Hematopoietic multipotent progenitor cell treated with erythropoietin and hydrocortisone succinate and interleukin-3 and kit ligand, for 15 days (in vitro differentiated cells): ENCODE measurements at places on chromosomes 11 and 22.
A peak's percentile ranks its signal among the peaks of the same experiment; 100 is the strongest.

- DNase-seq, result no peak
Observed at GRCh38 chr11:83836065-83836464, 549.9 kb upstream of the CCDC90B start.

DNA sequence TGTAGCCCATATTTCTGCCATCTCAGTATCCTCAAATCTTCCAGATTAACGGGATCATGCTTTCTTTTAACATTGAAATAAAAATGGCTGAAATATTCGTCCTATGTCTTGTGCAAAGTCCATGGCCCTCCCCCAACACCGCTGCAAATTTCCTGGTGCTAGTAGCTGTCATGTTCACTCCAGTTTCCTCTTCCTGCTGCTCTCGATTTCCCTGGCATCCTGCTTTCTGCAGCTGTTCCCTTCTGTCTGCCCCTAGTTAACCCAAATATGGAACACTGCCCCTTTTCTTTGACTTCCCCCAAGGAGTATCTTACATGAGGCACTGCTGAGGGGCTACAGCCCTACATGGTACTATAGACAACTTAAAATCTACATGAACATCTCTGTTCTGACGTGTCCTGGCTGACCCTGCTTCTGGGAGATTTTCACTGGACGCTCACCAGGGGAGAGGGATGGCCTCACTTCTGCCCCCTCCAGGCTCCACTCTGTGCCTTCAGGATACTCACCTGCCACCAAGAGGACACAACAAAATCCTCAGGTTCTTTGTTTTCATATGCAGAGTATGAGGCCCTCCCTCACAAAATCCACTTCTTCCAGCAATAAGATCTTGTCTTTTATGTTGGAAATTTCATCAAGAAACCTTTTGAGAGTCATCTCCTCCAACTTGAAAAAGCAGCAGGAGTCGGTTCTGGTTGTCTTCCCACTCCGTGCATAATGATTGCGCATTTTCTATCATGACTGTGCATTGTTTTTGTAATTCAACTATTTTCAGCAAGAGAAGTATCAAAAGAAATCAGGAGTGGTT is 29.5 kb upstream of the SCUBE2 start:
- no peak for DNase-seq

GRCh38 chr22:36144886-36145541 is 15.5 kb downstream of the APOL3 start:
- peak; percentile 66 for DNase-seq

- no peak for DNase-seq
Observed at GRCh38 chr11:92830377-92831155, 138.9 kb upstream of the MTNR1B start.

- DNase-seq, result no peak
Observed at GRCh38 chr11:120394119-120394518, 57.9 kb downstream of the ARHGEF12 start.

DNA sequence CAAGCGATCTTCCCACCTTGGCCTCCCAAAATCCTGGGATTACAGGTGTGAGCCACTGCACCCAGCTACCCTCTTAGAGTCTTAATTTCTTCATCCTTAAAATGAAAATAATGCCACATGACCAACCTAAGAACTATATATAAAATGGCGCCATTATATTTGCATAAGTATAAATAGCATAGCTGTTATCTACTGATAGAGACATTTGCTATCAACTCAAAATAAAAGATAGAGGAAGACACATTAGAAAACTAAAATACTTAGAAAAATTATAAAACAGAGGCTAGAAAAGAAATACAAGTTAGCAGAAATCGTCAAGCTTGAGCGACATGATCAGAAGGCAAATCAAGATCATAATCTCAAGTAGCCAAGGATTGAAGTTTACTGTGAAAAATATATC is 6.2 kb downstream of the FAM168A start:
- no peak for DNase-seq

DNA sequence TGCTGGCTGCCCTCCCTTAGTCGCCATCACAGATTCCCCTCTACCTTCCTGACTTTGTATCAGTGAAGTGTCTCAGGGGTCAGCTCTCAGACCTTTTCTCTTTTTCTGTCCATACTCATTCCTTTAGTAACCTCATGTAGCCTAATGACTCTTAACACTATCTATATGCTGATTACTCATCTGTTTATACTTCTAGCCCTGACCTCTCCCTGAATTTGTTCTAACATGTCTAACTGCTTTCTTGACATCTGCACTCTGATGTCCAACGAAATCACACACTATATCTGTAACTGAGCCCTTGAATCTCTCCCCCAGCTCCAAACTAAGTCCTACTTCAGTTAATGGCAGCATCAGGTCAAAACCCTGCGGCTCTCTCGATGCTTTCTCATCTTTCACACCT is 135.8 kb upstream of the TIMP3 start:
- DNase-seq, result no peak

DNA sequence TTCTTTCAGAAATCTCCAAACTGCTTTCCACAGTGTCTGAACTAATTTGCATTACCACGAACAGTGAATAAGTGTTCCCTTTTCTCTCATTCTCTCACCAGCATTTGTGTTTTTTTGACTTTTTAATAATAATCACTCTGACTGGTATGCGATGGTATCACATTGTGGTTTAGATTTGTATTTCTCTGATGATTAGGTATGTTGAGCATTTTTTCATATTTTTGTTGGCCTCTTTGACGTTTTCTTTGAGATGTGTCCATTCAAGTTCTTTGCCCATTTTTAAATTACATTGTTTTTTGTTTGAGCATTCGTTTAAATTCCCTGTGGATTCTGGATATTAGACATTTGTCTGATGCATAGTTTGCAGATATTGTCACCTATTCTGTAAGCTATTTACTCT is 1639.6 kb upstream of the TENM4 start:
- DNase-seq, result no peak

- DNase-seq, result no peak
Observed at GRCh38 chr11:8757047-8757446, 74.5 kb downstream of the RPL27A start.

GRCh38 chr11:24478718-24479117 is 18.1 kb upstream of the LUZP2 start:
- no peak for DNase-seq

GRCh38 chr11:119713359-119714040 is 15.5 kb downstream of the NECTIN1 start:
- no peak for DNase-seq

DNA sequence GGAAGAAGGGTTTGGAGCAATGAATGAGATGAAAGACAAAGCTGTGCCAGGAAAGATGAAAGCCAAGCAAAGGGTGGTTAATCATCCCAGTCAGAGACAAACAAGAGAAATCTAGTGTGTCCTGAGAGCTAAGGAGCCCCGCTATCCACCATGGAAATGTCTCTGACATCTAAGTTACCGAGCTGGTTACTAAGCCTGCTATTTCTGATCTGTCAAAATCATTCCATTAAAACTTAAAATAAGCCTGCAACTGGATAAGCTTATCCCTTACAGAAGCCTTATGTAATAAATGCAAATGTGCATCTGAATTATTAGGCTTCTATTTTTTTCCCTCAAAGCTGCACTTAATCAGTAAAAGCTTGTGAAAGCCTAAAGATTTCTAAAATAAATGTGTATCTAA is 22.1 kb upstream of the SESN3 start:
- no peak for DNase-seq

GRCh38 chr22:38947321-38948140 is 9.9 kb upstream of the APOBEC3A start:
- DNase-seq, result no peak

DNA sequence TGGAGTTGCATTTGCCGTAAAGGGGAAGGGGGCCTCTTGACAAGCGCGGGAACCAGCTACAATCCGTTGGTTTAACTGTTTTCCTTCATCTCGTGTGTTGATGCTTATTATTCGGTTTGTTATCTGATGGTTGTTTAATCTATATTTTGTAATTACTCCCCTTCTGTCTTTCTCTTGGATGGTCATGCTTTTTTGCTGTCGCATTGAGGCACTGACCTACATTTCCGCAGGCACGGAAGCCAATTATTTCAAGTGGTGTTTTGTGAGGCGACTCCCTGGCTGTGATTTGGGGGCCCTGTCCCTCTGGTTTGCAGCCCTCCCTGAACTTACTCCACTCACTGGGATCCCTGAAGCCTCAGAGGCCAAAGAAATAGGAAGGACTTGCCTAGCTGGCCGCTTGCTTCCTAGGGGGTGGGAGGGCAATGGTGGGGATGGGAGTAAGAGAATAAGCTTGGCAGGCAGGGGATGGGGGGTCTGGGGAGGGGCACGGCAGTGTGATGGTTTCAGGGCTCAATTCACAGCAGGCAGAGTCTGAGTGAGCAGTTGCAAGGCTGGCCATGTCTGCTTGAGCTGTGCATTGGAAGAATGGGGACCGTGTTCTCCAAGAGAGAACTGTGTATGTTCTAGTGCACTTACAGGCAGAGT is 165.8 kb upstream of the B3GAT1 start:
- no peak for DNase-seq

DNA sequence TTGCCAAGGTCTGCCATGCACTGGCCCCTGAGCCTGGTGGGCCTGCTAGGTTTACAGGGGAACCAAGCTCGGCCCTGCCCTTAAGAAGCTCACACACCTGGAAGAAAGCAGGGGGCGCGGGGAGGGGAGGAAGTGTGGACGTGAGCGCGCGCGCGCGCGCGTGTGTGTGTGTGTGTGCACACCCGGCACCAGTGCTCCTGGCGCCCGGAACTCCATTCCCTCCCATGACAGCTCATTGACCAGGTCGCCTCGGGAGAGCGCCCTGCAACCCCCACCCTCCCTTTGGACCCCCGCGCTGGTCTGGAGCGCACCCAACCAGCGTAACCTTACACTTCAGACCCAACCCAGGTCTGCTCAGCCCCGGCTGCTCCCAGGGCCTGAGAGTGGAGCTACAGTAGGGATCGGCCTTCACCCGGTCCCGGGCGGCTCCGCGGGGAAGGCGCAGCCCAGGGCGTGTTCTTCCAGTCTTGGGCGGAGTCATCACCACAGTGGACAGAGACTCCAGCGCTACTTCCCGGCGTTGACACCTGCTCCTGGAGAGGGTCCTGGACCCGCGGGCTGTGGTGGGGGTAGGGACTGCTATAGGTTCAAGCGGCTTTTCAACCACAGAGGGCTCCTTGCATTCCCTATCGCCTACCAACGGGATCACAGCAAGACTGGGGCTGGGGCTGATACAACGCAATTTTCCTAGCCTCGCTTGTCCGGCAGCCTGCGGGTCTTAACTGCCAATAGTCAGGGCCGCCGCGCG is 1.5 kb downstream of the GALNT18 start:
- DNase-seq, result no peak

DNA sequence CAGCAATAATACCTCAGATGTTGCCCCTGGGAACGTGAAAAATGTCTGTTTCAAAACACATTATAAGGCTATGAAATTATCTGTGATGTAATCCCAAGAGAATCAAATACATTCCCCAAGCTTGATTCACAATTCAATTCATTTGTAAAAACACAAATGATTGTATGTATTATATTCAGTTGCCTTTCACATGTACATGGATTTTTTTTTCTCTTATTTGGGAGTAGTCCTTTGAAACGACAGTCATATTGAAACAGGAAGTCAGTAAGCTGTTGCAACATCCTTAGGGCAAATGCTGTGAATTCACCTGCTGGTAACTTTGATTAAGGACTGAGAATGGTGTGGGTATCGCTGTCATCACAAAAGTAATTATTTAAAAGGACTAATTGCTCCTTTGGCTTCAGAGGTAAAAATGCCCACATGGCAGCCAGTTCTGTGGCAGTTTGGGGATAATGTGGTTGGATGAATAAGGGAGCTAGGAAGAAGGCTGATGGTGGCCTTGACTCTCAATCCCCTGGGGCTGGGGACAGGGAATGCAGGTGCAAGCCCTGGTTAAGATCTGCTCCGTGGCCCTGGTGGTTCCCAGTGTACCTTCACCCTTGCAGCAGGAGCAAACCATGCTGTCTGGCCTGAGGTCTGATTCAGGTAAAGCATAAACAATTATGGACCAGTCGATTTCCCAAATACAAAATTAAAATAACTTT is 13.2 kb downstream of the EHF start:
- DNase-seq, result no peak

DNA sequence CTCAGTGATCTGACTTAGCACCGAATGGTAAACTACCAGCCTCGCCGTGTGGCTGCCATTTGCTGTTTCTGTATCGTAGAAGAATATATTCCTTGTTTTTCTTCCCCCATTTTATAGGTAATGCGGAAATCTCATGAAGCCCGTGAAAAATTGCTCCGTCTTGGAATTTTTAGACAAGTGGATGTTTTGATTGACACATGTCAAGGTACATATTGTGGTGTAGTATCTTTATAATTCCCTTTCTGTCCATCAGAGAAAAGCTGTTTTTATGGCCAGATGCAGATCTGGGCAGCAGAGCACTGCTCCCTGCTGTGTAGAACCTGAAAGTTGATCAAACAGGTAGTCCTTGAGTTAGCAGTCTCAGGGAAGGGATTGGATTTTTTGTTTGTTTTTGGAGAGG is 13.4 kb downstream of the SAMM50 start:
- DNase-seq, result no peak

- no peak for DNase-seq
Observed at GRCh38 chr11:2803186-2804091, 82.1 kb downstream of the CDKN1C start.
